Stimulated activated CD4-positive, alpha-beta T cell treated with anti-CD3 and anti-CD28 coated beads, Interleukin-1b, Interleukin-23, amount 100 ng/mL, for 48 hours (primary cell): ENCODE measurements at places on chromosomes 5 and 9.

DNA sequence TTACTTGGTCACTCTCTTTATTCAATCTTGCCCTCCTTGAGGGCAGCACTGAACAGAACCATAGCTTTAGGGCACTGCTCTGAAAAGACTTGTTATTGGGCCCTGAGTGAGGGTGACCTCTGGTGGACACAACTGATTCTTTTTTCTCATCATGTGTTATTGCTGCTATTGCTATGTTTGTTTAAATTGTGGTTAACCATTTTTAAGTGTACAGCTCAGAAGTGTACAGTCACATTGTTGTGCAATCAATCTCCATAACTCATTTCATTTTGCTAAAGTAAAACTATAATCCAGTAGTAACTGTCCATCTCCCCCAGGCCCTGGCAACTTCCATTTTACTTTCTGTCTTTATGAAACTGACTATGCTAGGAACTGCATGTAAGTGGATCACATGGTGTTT, 351.1 kb upstream of the RIOK2 start:
- no peak for DNase-seq

- DNase-seq, result no peak
These were observed 114.6 kb upstream of the ADAMTSL1 start for GRCh38 chr9:18359335-18359734.

DNA sequence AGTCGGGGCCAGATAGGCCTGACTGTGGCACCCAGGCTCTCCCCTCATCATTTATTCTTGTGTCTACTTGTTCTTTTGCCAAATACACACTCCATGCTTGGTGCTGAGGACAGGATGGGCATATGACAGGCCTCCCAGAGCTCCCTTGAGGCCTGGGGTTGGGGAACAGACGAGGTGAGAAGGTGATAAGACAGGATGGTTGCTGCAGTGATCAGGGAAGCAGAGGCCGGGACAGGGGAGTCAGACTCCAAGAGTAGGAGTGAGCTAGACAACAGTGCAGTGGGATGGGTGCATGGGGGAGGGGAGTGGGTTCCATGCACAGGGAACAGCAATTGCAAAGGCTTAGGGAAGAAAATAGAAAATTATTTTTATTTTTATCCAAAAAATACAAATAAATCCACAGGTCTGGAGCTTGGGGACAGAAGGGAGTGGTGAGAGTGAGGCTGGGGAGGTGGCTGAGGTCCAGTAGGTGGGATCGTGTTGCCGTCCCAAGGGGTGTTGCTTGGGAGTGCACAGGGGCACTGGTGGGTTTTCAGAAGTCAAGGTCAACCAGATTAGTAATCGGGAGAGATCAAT, 3.4 kb upstream of the AMBP start:
- DNase-seq, result no peak

DNA sequence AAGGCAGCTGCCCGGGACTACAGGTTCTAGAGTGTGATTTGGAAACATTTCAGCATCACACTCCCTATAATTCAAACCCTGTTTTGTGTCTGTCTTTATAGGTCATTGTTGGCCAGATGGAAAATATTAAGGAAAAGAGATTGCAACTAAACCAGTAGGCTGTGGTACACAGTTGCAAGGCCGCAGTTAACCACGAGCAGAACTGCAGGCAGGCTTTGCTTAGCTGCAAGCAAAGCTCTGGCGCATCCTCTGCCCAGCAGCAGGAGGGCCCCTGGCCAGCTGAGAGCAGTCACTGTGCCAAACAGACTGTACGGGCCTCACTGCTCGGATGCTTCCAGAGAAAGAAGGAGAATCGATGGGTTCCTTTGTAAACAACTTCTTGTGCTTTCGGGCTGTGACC, 204.5 kb downstream of the DENND1A start:
- no peak for DNase-seq

GRCh38 chr5:151107084-151107483, 26.2 kb upstream of the TNIP1 start:
- DNase-seq, result no peak

DNA sequence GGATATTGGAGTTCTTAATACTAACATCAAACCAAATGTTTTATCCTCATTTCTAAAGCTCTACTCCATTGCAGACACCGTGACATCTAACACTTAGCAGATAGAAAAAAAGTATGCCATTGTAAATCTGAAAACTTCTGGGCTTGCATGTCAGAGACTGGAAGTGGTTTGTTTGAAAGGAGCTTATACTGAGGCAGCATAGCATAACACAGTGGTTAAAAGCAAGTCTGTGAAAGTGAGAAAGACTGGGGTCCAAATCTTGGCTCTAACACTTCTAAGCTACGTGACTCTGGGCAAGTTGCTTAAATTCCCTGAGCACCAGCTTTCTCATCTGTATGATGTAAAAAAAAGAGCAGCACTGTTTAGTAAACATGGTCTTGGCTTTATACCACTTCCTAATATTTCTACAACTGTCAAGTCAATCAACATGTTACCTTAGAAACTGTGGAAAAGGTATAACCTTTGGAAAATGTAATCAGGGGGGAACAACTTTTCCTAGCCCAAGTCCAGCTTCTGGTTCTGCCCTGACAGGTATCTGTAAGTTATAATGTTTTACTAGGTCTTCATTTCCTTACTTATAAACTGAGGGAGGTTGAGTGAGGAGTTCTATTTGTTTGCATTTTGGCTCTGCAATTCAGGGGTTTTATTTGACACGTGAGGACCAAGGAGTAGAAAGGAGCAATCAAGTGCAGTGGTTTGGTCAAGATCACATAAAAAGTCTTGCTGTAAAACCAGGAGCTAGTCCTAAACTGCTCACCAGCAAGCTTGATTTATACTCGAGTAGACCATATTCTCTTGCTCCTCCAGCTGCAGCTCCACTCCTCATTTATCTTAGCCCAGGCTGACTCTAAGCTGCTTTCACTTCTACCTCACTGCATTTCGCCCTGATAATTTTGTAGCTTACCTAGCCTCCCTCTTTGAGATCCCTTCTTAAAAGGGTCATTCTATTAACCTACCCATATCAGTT, 541.0 kb downstream of the RAB3C start:
- no peak for DNase-seq

- no peak for DNase-seq
These were observed 214.9 kb upstream of the DAP start for GRCh38 chr5:10975945-10976344.
